ENCODE measurements at places on chromosomes 2 and 18.
A peak's percentile ranks its signal among the peaks of the same experiment; 100 is the strongest.

GRCh38 chr2:206379886-206380285 is 63.4 kb upstream of the ADAM23 start:
- DNase-seq = peak; percentile 34

DNA sequence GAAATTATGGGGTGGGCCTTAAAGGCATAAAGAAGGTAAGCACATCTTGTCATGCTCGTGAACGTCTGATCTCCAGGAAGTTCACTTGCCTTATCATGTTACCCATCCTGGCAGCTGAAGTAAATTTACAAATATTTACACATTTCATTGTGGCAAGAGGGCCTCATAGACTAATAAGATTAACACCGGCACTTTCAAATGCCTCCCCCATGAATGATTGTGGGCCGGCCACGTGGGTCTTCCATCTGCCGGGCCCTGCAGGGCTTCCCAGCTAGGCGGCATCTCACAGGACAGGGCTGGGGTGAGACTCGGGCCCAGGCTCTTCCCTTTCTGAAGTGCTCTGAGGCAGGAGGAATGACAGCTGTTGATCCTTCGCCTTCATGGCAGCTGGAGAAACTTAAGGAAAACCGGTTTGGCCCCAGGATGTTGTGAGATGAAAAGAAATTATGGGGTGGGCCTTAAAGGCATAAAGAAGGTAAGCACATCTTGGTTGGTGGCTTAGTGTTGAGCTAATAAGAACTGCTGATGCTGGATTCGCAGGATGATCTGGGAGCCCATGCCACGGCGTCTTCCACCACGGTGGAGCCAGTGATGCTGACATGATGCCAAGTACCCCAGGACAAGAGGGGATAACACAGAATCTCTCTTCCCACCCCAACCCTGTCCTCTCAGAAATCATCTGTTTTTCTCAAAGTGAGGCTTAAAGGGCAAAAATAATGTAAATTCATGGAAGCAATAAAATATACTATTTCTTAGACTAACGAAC is 176.3 kb downstream of the SEPTIN10 start:
- DNase-seq = peak; percentile 58

GRCh38 chr2:55999231-55999630 is 75.6 kb upstream of the EFEMP1 start:
- no peak for DNase-seq

- no peak for DNase-seq
Measured at GRCh38 chr18:33697498-33697897, 119.5 kb downstream of the ASXL3 start.

- no peak for DNase-seq
Measured at GRCh38 chr2:24899361-24899910, 20.6 kb downstream of the ADCY3 start.

GRCh38 chr2:43537137-43537536 is 58.7 kb downstream of the THADA start:
- DNase-seq = peak; percentile 40

DNA sequence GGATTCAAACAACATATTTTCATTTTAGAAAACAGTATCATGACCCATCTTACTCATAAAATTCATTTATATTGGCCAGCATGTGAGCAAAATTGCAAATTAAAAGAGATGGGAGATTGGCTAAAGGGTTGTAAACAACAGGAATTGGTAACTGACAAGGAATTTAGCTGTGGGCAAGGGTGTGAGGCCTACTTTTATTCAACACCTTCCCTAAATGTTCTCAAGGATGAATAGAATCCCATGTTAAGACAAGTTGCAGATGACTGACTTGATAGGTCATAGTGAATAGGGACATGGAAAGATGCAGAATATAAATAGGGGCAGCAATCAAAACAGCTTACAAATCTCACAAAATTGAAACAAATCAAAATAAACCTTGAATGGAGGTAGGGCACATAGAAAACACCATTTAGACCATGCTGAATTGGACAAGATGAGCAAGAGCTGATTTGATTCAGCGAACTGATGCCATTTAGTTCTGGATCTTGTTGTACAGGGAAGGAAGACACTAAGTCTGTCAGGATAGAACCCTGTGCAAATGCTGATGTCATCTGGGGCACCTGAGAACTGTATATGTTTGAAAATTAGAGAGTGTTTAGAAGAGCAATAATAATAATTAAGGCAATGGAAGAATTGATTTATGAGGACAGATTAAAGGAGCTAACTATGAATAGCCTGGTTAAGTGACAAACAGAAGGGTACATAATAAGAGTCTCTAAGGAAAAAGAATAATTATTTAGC is 509.7 kb downstream of the ZEB2 start:
- DNase-seq = no peak

GRCh38 chr18:2979871-2980790 is 32.8 kb downstream of the LPIN2 start:
- DNase-seq = no peak

DNA sequence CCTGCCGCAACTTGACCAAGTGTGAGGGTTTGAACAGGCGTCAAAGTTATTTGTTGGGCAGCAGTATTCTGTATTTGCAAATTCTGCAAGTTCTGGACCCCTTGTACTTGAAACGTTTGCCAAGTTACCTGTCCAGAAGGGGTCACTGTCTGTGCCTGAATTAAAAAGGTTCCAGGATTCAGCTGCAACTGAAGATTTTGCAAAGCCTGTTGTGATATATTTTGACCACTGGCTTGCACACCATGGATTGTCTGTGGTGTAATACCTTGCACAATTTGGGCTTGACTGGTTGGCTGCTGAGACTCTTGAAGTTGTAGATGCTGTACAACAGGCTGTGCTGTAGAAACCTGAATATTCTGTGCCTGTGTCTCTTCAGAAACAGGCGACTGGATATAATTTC is 10.2 kb downstream of the SP3 start:
- DNase-seq = no peak

GRCh38 chr18:8435376-8435775 is 173.9 kb upstream of the RAB12 start:
- no peak for DNase-seq

- DNase-seq = no peak
Measured at GRCh38 chr18:57428221-57429150, 6.7 kb upstream of the ONECUT2 start.

- DNase-seq = peak; percentile 82
Measured at GRCh38 chr2:37800176-37800858, 124.8 kb upstream of the RMDN2 start.

DNA sequence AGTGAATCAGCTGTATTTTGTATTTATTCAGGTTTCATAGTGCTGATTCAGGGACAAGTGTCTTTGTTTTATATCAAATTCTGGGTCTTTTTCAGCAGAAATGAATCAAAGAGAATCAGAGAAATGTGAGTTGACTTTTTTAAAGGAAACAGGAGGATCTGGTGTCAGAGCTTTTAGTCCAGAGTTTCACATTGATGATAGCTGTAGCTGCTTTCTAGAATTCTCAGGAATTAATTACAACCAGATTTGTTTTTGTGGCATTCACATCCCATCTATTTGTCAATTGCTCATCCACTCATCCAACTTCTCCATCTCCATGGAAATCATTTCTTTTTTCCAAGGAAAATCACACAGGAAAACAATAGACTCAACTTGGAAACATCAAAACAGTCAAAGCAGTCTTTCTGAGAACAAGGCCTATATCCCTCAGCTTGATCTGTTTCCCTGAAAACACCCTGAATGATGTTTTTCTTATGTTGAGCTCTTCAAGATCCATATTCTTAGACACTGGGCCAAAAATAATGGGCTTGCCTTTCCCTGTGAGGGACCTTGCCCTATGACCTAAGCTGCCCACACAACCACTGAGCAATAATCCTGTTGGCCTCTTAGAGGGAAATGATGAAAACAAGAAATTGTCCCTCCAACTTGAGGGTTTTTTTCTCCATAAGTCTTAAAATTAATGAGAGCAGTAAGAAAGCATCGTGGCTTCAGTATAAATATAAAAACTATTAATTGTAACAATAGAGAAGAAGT is 249.5 kb upstream of the FN1 start:
- peak; percentile 64 for DNase-seq

- DNase-seq = no peak
Measured at GRCh38 chr2:117537032-117537431, 277.5 kb upstream of the DDX18 start.

- DNase-seq = no peak
Measured at GRCh38 chr2:215027779-215028178, 110.6 kb downstream of the ABCA12 start.

DNA sequence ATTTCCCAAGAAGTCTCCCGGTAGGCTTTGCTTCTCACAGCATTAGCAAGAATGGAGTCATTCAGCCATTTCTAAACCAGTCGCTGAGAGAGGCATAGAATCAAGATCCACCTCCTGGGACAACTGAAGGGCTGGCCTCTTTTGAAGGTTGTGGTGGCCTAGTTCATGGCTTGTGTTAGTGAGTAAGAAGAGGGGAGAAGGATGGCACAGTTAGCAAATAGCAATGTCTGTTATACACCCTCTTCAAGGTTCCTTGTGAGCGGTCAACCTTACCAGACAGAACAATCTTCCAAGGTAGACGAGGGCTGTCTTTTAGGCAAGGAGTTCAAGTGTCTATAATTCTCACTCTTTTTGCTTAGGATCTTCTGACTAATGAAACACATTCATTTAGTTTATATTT is 35.4 kb upstream of the DNAH7 start:
- DNase-seq = no peak

DNA sequence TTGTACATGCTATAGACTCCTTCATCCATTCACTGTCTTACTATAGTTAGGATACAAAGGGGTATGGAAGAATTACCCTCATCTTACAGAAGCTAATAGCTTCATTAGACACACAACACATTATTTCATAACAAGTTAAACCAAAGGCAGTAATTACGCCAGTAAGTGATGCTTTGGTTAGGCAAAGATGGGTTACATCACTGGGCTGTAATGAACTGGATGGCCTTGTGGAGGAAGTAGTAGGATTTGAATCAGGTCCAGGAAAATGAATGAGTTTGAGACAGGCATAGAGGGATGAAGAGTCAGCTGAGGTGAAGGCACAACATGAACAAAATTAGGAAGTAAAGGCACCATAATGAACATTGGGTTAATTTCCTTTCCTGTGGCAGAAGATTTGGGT is 80.1 kb downstream of the SOCS6 start:
- no peak for DNase-seq

DNA sequence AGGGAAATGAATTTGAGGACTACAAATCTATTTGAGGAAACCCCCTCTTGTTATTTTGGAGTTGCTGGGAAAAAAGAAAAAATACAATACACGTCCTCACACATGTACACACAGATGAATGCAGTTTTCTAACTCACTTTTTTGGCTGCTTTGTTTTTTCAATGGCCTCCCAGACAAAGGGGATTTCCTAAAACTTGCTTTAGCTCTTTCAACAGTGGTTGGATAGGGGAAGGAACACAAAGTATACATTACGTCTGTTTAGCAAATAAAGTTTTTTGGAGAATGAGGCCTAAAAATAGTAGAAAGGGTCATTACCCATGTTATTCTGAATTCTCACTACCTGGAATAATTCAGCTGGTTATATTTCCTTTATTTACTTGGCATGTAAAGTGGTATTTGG is 125.3 kb upstream of the ITGB6 start:
- no peak for DNase-seq

GRCh38 chr18:9441061-9441460 is 34.3 kb upstream of the RALBP1 start:
- no peak for DNase-seq

GRCh38 chr2:59658906-59659635 is 894.4 kb downstream of the BCL11A start:
- DNase-seq = no peak

GRCh38 chr2:186749219-186749618 is 55.4 kb downstream of the FAM171B start:
- DNase-seq = no peak

DNA sequence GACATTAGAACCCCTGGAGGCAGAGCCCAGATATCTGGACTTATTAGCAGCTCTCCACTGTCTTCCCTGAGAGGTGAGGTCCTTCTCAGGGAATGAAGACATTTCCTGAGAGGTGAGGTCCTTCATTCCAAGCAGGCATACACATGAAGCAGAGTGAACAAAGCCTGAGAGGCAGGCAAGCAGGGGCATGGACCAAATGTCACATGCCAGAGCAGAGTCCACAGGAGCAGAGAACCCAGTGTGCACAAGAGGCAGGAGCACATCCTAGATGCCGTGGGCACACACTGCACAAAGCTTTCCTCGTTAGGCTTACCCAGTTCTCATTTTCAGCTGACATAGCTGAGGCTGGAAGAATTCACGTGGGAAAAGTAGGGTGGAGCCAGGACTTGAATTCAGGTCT is 759.9 kb upstream of the HS6ST1 start:
- DNase-seq = no peak

GRCh38 chr2:121187351-121187981 is 97.5 kb downstream of the TFCP2L1 start:
- DNase-seq = no peak

GRCh38 chr2:130300970-130301348 is 41.7 kb upstream of the IMP4 start:
- no peak for DNase-seq

DNA sequence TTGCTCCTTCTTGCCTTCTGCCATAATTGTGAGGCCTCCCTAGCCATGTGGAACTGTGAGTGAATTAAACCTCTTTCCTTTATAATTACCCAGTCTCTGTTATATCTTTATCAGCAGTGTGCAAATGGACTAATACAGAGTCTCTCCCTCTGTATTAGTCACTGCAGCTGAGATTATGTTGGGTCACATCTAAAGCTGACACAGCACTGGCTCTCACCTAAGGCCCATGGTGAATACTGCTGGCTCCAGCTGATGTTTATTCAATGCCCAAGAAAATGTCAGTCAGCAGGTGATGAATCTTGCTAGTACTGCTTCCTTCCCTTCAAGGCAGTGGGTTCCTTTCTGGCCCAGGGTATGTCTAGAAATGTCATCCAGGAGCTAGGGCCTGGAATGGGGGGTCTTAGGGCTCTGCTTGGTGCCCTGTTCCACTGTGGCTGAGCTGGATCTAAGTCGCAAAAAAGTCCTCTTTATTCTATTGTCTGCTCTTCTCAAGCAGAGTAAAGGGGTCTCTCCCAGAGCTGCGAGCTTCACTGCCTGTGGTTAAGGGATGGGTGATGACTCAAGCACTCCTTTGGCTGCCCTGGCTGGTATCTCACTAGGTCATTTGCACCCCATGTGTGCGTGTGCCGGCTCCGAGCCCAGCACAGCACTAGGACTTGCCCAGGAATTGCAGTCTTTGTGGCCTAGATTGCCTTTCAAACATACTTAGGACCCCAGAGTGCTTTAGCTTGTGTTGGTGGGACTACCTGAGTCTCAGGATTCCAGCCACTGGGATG is 29.9 kb downstream of the PPP1R1C start:
- DNase-seq = peak; percentile 54

DNA sequence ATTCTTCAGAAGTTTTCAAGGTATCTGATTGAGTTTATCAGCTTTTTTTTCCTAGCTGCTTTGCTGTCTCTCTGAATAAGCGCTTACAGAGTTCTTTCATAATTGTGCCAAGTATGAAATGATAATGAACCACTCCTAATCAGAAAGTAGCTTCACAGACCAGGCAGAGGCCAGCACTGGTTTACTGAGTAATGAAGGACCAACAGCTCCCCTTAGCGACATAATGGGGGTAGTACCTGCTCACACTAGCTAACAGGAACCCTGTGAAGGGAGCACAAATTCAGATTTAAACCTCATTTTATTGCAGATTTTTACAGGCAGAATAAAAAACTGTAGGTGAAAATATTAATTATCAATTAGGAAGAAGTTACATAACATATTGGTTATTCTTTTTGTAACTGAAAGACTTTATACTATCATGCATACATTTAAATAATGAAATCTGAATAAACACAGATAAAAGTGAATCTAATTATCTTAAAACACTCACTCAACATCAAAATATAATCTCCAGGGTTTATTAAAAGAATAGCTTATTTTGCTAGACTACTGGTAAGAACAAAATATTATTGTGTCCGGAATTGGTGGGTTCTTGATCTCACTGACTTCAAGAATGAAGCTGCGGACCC is 53.7 kb upstream of the LRRC30 start:
- peak; percentile 50 for DNase-seq

All from LHCN-M2 (cell line).